ENCODE measurements at places on chromosomes 2 and 18.

DNA sequence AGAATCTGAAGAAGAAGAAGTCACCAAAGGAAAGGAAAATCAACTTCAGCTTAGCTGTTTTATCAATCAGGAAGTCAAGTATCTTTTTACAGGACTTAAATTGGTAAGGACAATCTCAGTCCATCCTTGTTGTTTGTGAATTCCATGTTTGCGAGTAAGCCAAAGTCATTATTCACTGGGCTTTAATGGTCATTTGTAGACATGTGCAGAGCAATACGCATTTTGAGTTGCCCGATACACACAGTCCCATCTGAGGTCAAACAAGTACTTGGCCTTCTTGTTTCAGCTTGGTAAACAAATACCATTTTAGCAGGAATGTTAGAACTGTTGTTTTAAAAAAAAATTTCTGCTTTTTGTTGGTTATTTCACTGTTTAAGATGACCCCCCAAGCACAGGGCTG, 40.9 kb downstream of the USP14 start:
- H3K27me3 ChIP-seq = no peaks in the 10 kb centered on the region
- no peaks in the 10 kb centered on the region for H3K4me1 ChIP-seq
- DNase-seq = no peak
- peaks cover 60% of the 10 kb centered on the region for H3K36me3 ChIP-seq
- no peak overlapping the region for H3K27ac ChIP-seq
- H3K4me3 ChIP-seq = no peak overlapping the region

- H3K36me3 ChIP-seq = peaks cover 29% of the 10 kb centered on the region
- no peak for DNase-seq
- H3K4me3 ChIP-seq = no peak overlapping the region
- peaks cover 7% of the 10 kb centered on the region for H3K4me1 ChIP-seq
Observed at GRCh38 chr18:12838178-12838634, 45.8 kb downstream of the PTPN2 start.

GRCh38 chr2:181594322-181594721, 62.6 kb downstream of the CERKL start:
- no peak overlapping the region for H3K27ac ChIP-seq
- H3K36me3 ChIP-seq = no peaks in the 10 kb centered on the region
- H3K4me1 ChIP-seq = no peaks in the 10 kb centered on the region
- DNase-seq = no peak
- H3K27me3 ChIP-seq = peaks cover 4% of the 10 kb centered on the region

DNA sequence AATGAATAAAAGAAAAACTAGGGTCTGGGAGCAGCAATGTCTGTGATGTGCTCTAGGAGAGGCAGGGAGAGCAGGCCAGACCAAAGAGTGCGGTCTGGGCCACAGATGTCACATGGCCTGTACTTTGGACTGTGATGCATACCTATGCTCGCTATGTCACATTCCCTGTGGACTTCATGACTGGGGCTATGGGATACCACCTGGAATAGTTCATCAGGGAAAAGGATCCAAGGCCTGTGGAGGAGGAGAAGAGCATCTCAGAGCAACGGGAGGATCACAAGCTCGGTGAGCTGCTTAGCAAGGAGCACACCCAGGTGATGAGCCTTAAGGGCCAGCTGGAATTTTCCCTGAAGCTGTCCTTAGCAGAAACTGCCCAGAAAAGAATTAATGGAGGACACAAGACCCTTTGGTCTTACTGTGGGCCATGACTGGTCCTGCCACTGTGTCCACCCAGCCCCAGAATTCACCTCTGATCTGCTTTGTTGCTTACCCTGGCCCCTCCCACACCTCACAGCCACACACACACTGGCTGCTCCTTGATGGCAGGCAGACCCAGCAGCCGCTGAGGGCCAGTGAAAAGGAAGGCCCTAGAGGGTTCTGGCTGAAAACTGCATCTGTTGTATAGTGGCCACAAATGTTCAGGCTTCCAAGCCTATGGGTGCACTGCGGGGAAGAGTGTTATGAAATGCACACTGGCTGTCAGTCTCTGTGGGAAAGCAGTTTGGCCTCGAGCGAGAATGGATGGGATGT, 25.3 kb upstream of the GCC2 start:
- no peaks in the 10 kb centered on the region for H3K4me1 ChIP-seq
- H3K27me3 ChIP-seq = peaks cover 7% of the 10 kb centered on the region
- H3K27ac ChIP-seq = peak overlapping the region; percentile 3
- H3K36me3 ChIP-seq = no peaks in the 10 kb centered on the region
- DNase-seq = no peak

GRCh38 chr2:193141-193671, 70.6 kb downstream of the SH3YL1 start:
- DNase-seq = no peak
- H3K36me3 ChIP-seq = no peaks in the 10 kb centered on the region
- no peaks in the 10 kb centered on the region for H3K4me1 ChIP-seq
- H3K27me3 ChIP-seq = peaks cover 7% of the 10 kb centered on the region

DNA sequence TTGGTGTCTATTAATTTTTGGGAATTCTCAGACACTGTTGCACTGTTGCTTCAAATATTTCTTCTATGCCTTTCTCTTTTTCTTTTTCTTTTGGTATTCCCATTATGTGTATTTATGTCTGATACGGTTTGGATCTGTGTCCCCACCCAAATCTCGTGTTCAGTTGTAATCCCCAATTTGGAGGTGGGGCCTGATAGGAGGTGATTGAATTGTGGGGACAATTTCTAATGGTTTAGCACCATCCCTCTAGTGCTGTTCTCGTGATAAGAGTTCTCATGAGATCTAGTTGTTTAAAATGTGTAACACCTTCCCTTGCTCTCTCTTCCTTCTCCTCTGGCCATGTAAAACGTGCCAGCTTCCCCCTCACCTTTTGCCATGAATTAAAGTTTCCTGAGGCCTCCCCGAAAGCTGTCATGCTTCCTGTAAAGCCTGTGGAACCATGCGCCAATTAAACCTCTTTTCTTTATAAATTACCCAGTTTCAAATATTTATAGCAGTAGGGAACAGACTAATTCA, 26.8 kb downstream of the EHBP1 start:
- no peaks in the 10 kb centered on the region for H3K27me3 ChIP-seq
- H3K27ac ChIP-seq = no peak overlapping the region
- peaks cover 29% of the 10 kb centered on the region for H3K4me1 ChIP-seq
- no peak for DNase-seq
- H3K4me3 ChIP-seq = no peak overlapping the region

DNA sequence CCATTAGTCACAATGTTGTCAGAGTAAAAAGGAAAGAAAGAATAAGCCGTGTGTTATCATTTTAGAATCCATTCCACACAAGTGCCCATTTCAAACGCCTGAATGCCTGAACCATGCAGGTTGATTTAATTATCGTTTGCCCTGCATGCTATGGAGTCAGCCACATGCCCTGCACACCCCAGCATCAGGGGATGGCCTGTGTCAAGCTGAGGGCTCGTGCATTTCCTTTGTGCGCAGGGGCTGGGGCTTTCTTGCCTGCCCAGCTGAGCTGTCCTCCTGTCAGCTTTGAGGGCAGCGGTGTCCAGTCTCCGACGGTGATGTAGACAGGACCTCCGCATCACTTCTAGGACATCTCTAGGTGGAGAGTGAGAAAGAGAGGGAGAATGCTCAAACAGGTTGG, 200.4 kb downstream of the TSN start:
- H3K4me1 ChIP-seq = peaks cover 11% of the 10 kb centered on the region
- H3K27ac ChIP-seq = peak overlapping the region; percentile 44
- no peaks in the 10 kb centered on the region for H3K36me3 ChIP-seq
- H3K4me3 ChIP-seq = no peak overlapping the region
- peaks cover 25% of the 10 kb centered on the region for H3K27me3 ChIP-seq
- DNase-seq = peak; percentile 16

DNA sequence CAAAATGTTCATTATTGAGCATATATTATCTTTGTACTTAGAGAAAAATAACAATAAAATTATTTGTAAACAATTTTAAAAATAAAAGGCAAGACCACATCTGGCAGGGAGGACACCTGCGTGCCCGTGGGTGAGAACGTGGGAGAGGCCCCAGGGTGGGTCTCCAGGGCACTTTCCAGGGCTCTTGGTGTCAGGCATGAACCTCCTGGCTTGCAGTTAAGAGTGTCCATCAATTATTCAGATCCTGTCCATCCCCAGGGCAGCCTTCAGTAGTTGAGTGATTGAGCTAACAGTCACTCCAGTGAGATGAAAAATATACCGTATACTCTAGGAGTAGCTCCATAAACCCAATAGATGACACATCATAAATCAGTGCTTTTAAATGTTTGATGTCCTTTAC, 49.7 kb downstream of the TPO start:
- peaks cover 27% of the 10 kb centered on the region for H3K27me3 ChIP-seq
- no peak overlapping the region for H3K27ac ChIP-seq
- H3K4me3 ChIP-seq = no peak overlapping the region
- peaks cover 5% of the 10 kb centered on the region for H3K4me1 ChIP-seq
- no peaks in the 10 kb centered on the region for H3K36me3 ChIP-seq
- no peak for DNase-seq
